ENCODE measurements at places on chromosomes 6 and 20. TPM values are rescaled to one million over a fixed set of nuclear protein-coding genes. Genes with fewer than 3 reads are reported as not detected.

VSX1 gene
- total RNA-seq: not detected

PDCD2 gene
- total RNA-seq: 111 TPM

DNA sequence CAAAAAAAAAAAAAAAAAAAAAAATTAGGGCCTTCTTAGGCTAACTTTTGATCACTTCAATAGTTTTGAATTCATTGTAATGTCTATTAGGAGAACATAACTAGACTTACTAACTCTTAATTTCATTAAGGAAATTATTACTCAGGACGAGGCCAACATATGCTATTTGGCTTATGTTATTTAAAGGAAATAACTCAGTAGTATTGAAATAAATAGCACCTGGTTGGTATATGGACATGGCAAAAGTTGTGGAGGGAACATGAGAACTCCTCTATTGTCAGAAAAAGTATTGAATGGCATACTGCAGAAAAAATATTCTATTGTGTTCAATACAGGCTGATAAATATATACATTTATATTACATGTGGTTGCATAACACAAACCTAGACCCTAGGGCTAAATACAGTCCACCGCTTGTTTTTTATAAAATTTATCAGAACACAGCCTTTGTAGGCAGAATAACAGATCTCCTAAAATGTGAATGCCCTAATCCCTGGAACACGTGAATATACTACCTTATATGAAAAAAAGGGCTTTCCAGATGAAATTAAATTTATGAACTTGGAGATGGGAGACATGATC lies 18.0 kb downstream of the CYP24A1 start:
- H3K4me1 ChIP-seq: no peaks in the 10 kb centered on the region
- H3K4me3 ChIP-seq: no peak overlapping the region
- H3K36me3 ChIP-seq: no peaks in the 10 kb centered on the region
- DNase-seq: no peak
- H3K27ac ChIP-seq: no peak overlapping the region
- peaks cover 10% of the 10 kb centered on the region for H3K27me3 ChIP-seq

NFATC2 gene
- total RNA-seq: 29.4 TPM

SH3BGRL2 gene
- total RNA-seq: 0.63 TPM

GRCh38 chr20:45337367-45338120 lies 10.7 kb downstream of the SDC4 start:
- no peaks in the 10 kb centered on the region for H3K27me3 ChIP-seq
- no peak overlapping the region for H3K4me3 ChIP-seq
- no peak for DNase-seq
- no peaks in the 10 kb centered on the region for H3K4me1 ChIP-seq
- H3K27ac ChIP-seq: no peak overlapping the region
- peaks cover 3% of the 10 kb centered on the region for H3K36me3 ChIP-seq

GRCh38 chr6:156691018-156691417 lies 86.2 kb upstream of the ARID1B start:
- no peak overlapping the region for H3K4me3 ChIP-seq
- no peak for DNase-seq
- peaks cover 56% of the 10 kb centered on the region for H3K4me1 ChIP-seq
- peaks cover 5% of the 10 kb centered on the region for H3K27me3 ChIP-seq

Data from activated T-cell treated with anti-CD3 and anti-CD28 coated beads, Interleukin-2, amount 50 U/mL, for 72 hours (primary cell).